Gastroesophageal sphincter (tissue), 4 donors: ENCODE measurements at places on chromosomes 3 and 15. TPM values are rescaled to one million over a fixed set of nuclear protein-coding genes. Genes with fewer than 3 reads are reported as not detected.
A peak's percentile ranks its signal among the peaks of the same experiment; 100 is the strongest.

- no peak for ATAC-seq
Measured at GRCh38 chr3:194327218-194328052, 23.7 kb downstream of the CPN2 start.

GRCh38 chr3:77084511-77084910 lies 44.6 kb downstream of the ROBO2 start:
- ATAC-seq: no peak

Gene GOLGA6L7
- total RNA-seq: not detected

DNA sequence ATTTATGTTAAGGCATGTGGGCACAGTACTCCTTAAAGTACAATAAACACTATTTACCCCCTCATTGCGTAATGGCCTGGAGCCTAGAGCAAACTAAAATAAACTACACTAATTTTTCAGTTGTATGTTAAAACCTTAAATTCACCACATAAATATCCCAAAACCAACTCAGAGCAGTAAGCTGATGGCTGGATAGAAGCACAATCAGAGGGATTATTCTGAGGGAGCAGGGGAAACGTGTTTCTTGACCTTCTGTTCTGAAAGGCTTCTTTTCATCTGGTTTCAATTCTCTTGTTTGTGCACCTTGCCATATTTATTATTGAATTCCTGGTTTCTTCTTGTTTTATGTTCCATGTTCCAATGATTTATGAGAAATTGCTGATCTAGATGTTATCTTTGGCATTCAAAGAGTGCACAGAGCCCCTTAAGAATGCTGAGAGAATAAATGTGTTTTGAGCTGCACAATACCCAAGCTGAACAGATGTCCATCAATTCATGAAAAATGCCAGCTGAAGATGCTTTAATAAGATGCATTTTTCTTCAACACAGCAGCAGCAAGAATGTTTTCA lies 29.6 kb downstream of the RPL22L1 start:
- ATAC-seq: no peak

DNA sequence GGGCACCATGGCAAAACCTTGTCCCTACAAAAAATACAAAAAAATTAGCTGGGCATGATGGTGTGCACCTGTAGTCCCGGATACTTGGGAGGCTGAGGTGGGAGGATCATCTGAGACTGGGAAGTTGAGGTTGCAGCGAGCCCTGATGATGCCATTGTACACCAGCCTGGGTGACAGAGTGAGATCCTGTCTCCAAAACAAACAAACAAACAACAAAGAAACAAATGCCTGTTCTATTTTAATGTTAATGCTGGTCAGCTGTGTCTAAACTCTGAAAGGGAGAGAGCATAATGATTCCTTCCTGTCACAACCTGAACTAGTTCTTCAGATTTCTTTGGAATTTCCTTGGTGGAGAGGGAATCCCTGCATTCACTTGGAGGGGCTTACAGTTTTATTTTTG lies 413.0 kb upstream of the TBL1XR1 start:
- no peak for ATAC-seq

DNA sequence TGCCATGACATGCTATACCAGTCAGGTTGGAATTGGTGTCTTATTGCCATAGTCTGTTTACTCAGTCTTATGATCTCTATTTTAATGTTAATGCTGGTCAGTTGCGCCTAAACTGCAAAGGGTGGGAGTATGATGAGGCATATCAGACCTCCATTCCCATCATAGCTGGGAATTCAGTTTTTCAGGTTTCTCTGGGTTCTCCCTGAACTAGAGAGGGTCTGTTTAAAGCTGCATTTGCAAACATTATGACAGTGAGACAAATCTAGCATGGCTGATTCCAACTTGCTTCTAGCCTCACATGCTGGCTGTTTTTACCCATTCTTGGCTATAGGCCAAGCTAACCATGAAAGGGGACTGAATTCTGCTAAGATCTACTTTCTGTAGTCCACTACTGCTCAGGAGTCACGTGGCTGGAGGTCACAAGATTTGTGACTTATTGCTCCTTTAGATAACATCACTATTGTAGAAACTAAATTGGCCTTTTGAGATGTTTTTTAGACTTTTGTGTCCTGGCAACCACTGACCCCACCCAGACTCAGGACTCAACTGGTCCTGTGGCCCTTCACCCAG lies 96.5 kb downstream of the TGFBR2 start:
- no peak for ATAC-seq

DNA sequence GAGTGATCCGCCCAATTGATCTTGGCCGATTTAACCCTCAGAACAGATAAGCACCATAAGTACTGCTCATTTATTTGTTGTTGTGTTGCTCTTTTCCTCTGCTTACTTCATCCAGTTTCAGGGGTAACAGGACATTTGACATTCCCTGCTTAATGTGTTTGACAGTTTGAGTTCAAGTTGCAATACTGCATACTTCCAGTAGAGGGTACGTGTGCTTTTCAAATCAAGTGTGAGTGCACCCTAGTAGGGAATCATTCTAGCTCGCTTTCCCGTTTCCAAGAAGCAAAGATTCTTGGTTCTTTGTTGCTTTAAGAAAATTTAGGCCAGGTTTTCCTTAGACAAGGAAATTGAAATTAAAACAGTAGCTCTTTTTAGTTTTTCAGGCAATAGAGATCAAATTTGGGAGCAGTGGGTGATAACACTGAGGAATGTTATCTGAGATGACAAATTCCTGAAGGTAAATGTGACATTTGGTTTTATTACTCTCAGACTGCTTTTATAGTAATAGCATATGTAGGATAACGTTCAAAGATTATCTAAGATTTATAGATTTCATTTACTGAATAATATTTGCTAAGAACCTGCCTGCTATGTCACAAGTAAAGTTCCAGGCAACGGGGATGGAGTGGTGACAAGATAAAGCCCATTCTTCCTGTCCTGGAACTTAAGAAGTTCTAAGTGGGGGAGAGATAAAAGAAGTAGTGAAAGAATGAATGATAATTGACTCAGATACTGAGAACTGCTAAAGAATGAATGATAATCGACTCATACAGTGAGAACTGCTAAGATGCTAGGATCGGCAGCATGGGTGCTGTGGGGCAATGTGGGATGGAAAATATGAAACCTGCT lies 73.3 kb downstream of the SYNPR start:
- ATAC-seq: no peak

GRCh38 chr3:184423561-184423960 lies 43.7 kb downstream of the CHRD start:
- no peak for ATAC-seq

GRCh38 chr15:70318594-70319465 lies 221.1 kb upstream of the TLE3 start:
- ATAC-seq: peak; percentile 75

DNA sequence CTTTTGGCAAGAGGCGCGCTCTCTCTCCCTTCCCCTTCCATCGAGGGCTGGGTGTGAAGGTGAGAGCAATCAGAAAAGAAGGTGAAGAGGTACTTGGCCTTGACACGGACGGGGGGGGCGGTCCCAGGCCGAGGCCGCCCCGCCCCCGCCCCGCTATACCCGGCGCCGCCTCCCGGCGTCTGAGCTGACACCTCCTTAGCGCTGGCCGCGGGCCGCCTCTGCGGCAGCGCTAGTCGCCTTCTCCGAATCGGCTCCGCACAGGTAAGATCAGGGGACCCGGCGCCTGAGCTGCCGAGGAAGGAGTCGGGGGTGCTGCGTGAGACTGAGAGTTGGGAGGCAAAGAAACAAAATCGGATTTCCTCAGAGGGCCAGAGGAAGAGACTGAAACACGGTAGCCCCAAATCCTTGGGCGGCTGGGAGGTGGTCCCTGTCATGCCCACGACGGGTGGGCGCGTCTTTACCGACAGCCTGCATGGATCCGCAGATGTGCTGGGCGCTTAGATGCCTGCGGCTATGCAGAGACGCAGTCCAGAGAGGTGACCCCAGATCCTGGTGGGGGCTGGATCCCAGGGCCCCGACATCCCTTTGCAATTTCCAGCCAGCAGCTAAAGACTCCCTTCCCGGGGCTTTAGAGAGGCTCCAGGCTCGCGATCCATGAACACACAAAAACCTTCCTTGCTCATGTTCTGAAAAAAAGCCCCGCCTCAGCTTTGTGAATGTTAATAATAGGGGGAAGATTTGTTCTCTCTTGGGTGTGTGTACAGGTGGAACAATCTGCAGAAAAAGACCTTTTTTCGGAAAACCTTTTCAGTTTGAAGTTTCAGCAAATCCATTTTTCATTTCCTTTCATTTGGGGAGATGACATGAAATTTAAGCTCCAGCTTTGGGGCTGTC lies at the start of gene ENTPD3:
TSS of gene ENTPD3 (plus strand) at position 184 of the 894 bp plus-strand sequence. CDS start 874 bp downstream, outside the sequence.
- ATAC-seq: peak; percentile 42
